ENCODE measurements at places on chromosomes 4 and X.

- no peak for DNase-seq
These were observed 54.5 kb downstream of the FHDC1 start for GRCh38 chr4:152990471-152991131.

DNA sequence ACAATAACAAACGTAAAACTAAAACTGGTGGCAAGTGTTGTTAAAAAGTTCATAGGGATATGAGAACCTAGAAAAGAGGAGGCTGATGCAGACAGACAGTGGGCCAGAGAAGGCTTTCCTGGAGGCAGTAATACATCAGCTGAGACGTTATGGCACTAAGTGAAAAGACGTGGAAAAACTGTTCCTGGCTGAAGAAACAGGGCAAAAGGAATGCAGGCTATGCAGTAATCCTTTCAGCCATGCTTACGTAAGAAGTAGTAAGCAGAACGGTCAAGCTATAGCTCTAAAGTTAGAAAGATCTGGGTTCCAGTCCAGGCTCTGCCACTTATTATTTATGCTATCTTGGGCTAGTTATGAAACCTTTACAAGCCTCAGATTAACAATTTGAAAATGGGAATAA lies 6.4 kb downstream of the LAMTOR3 start:
- no peak for DNase-seq

DNA sequence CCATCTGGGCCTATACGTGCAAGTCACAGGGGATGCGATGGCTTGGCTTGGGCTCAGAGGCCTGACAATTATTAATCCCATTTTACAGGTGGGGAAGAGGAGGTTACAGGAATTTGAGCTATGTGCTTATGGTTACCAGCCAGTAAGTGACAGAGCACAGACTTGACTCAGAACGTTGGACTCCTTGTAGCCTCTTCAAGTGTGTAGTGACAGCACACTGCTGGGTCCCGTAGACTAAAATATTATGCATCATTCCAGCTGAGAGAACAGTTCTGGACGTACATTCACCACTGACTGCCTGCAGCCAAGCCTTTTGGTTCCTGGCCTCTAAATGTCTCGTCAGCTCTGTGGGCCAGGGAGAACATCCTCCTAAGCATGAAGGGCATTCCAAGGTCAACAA lies 314.5 kb downstream of the GPAT3 start:
- DNase-seq: no peak

DNA sequence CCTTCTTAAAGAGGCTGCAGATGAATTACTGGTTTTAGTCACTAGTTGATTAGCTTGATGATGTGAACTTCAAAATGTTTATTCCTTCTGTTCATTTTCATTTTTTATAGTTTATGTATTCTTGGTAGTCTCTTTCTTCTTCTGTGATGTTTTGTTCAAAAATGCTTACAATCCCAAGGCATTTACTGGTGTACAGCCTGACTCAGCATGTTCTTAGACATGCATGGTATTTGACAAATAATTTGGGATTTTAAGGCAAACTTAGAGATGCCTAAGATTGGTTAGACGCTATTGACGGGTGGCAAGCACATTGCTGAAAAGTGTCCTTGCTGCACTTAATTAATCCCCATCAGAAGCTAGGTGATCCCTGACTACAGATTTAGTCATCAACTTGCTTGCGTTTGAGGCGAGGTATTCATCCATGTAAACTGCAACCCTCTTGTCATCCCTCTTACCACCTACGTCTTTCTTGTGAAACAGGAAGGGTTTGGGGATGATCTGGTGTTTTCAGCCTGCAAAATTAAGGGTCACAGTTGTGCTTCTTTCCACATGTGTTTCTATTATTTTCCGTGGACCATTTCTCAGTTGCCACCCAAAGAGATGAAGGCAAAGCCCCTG lies 331.8 kb downstream of the DKK2 start:
- no peak for DNase-seq

DNA sequence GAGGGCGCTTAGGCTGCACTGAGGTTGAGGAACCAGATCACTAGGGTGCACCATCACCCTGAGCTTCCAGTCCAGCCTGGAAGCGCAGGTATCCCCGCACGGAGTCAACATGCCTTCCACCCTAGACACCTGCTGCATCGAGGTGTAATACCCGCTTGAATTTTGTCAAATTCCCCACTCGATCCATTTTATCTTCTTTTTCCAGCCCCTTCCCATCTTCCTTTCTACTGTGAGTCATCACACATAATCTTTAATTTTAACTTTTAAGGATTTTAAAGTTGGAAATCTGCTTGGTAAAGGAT lies 821 bp downstream of the PLK4 start:
- DNase-seq: no peak

GRCh38 chr4:34412911-34413310 lies 1831.4 kb downstream of the ARAP2 start:
- DNase-seq: no peak

DNA sequence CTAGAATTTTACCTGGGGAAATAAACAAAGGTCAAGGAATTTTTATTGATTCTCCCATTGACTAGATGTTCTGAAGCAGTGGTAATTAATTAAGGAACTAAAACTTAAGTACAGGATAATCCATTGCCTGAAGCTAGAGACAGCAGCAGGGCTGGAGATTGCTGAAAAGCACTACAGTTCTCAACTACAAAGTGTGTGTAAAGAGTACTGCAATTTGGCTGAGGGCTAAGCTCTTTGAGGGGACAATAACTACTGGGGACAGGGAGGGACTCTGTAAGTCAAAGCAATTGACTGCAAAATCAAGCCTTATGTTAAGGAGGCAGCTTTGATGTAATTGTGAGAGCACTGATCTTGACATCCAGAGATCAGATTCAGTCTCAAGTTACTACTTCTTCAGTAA lies 260.4 kb downstream of the GALNTL6 start:
- no peak for DNase-seq

Data from stimulated activated CD4-positive, alpha-beta T cell treated with anti-CD3 and anti-CD28 coated beads, Interleukin-1b, Interleukin-23, amount 100 ng/mL, for 48 hours (primary cell).